Suppressor macrophage treated with lipopolysaccharide for 1 hour (primary cell): ENCODE measurements at places on chromosomes 13 and 19.

GRCh38 chr19:6652805-6653094, 17.2 kb downstream of the TNFSF14 start:
- no peak for DNase-seq

GRCh38 chr19:32164384-32164992, 180.9 kb upstream of the ZNF507 start:
- no peak for DNase-seq

DNA sequence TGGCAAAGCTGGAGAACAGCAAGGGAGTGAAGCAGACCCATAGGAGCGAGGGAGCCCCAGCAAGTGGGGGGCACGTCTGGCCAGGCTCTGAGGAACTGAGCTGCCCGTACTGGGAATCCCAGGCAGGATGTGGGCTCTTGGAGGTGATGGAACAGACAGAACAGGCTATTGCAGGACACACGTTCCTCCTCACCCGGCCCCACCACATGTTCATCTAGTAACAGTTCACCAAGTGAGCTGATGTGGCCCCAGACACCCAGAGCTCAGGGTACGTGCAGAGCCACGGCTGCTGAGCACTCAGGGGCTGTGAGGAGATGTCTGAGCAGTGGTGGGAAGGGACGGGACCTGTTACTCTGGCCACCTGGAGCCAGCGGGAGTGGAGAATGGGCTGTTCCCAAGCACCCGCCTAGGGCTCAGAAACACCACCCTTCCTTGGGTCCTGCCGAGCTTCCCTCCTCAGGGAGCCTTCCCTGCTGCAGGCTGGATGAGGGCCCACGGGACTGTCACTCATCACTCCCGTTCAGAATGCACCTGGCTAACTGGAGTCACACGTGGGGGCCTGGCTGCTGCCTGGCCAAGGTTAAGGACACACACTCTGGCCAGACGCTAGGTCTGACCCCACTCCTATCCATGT, 18.4 kb downstream of the ELL start:
- DNase-seq, result peak; percentile 50

DNA sequence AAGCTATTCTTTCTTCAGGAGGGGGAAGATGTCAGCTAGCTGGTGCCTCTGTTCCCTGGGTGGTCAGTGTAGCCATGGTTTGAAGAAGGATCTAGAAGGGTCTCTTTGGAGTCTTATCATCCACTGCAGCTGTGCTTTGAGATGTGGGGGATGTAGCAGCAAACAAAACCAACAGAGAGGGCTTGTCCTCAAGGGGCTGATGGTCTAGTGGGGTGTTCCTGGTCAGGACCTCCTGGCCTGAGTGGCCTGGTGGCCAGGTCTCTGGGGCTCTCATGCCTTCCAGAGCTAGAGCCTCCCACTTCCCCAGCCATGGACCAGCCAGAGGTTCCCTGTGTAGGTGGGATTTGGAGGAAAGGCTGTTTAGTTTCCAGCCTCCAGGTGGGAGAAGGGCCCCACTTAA, 40.3 kb downstream of the LYL1 start:
- DNase-seq, result no peak

- DNase-seq, result no peak
Observed at GRCh38 chr13:33624740-33625139, 193.2 kb upstream of the RFC3 start.

GRCh38 chr13:103192511-103193135, 126.4 kb upstream of the SLC10A2 start:
- DNase-seq, result no peak

DNA sequence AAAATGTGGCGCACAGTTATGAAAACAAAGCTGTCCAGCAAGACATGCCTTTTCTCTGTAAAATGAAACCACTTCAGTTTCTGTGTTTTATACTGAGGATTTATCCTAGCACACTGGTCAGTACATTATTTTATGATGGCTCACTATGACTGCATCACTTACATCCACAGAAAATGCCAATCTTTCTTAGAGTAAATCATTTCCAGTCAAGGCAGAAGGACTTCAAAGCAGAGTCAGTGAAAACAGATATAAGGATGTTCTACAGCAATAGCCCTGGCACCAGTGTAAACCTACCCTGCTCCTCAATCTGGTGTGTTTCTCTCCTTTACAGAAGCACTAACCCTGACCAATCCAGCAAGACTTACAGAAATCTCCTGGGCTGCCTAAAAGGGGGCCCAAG, 473.5 kb downstream of the GPC6 start:
- DNase-seq, result no peak
